ENCODE measurements at places on chromosomes 12 and 14.

- DNase-seq: peak; percentile 46
Measured at GRCh38 chr12:70722584-70723343, 85.5 kb upstream of the PTPRB start.

GRCh38 chr14:105488781-105489541 lies 2.1 kb upstream of the TEDC1 start:
- no peak for DNase-seq

DNA sequence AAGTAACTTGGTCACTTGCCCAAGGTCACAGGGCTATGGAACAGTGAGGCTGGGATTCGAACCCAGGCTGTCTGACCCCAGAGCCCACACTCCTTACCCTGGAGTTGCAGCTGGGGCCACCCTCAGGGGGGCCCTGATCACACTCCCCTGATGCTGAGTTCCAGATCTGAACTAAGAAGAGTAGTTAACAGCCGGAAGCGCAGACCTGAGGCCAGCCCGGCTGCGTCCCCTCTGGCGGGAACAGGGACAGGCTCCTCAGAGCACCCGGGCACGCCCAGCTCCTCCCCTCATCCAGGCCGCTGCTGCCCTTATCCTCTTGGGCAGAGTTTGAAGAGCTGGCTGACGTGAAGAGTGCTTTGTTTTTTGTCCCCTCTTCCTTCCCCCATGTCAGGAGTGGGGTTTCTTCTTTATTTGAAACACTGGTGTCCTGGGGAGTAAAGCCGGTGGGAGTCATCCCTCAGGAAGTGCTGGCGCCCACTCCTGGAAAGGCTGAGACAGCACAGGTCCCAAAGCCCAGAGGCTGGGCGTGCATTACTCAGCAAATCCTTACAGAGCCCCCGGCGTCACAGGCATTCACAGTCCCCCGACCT lies 8.7 kb downstream of the PHB2 start:
- peak; percentile 95 for DNase-seq

- no peak for DNase-seq
Measured at GRCh38 chr12:16417058-16417457, 69.6 kb downstream of the MGST1 start.

DNA sequence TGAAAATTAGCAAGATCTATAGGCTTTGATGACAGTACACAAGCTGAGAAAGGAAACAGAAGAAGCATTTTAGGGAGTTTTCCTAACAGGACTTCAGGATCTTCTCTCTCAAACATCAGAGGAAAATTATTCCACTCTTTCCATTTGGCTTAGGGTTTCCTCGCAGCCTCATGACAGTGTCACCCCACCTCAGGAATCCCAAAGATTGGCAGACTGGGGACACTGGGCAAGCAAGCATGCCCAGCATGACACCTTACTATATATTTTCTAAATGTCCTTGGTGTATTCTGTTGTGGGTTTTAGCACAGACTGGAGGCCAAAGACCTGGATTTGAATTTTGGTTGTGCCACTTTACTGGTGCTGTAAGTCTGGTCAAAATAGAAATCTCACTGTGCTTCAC lies 482.4 kb upstream of the SOX5 start:
- DNase-seq: no peak
